Activated CD4-positive, CD25-positive, alpha-beta regulatory T cell (primary cell): ENCODE measurements at places on chromosomes 5 and 9.

- DNase-seq, result no peak
Observed at GRCh38 chr5:2223303-2223702, 340.6 kb upstream of the IRX4 start.

GRCh38 chr5:7850395-7851239 is at the start of gene CFAP90:
Gene CFAP90, minus strand, starts transcription at chr5:7851133. Its CDS starts 112 bp downstream, at chr5:7851021.
- no peak for DNase-seq

GRCh38 chr5:125834438-125835115 is 588.6 kb upstream of the GRAMD2B start:
- no peak for DNase-seq

GRCh38 chr9:78035383-78035993 is 3.9 kb upstream of the GNAQ start:
- peak; percentile 18 for DNase-seq

GRCh38 chr9:121478816-121479676 is 20.6 kb downstream of the GGTA1 start:
- no peak for DNase-seq

DNA sequence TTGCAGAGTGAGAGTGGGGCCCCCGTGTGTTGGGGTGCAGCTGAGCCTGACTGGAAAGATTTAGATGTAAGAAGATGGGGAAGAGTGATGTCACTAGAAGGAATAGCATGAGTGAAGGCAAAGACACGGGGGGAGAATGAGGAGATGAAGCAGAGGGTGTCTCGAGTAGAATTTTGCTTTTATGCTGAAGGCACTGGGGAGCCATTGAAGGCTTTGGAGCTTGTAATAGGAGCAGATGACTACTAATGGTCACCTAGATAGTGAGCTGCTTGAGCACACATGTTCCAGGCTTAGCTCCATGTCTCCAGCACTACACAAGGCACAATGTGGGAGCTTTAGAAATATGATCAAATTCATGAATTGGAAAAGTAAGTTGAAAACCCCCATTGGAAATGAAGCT is 32.1 kb downstream of the COL15A1 start:
- DNase-seq, result no peak

- no peak for DNase-seq
Observed at GRCh38 chr5:111478266-111478665, 34.1 kb downstream of the STARD4 start.

GRCh38 chr5:132485641-132486317 is 4.8 kb downstream of the IRF1 start:
- DNase-seq, result no peak

DNA sequence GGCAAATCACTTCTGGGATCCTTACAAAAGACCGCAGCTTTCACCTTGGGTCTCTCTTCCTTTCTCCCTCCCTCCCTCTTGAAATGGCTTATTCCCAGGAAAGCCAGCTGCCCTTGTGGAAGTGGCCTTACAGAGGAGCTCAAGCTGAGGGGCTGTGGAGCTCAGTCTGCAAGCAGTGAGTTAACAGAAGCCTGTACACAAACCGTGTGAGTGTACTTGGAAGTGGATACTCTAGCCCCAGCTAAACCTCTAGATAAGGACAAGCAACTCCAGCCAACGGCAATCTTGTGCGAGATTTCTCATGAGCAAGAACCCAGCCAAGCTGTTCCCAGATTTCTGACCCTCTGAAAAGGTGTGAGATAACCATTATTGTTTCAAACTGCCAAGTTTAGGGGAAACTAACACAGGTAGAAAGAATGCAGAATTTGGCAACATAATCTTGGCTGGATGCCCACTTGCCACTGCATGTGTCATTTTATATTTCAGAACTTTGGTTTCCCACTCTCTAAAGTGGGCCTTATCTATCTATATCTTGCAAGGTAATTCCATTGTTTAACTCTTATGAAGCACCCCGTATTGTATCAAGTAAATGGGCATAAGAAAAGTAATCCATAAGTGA is 85.6 kb downstream of the CDH18 start:
- no peak for DNase-seq

GRCh38 chr5:150286820-150287219 is 2.8 kb downstream of the CAMK2A start:
- DNase-seq, result no peak

DNA sequence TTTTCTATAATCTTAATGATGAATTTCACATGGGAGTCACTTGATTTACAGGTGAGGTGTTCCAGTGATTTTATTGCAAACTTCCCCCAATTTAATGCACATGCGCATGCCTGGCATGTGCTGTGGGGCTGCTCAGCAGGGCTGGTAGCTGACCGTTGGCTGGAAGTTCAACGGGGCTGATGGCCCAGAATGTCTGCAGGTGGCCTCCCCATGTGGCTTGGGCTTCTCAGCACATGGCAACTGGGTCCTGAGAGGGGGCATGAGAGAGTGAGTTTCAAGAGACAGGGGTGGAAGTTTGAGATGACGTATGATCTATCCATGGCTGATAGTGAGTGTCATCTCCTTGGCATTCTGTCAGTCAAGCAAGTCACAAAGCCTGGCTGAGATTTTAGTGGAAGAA is 259.8 kb downstream of the ZSWIM6 start:
- no peak for DNase-seq

DNA sequence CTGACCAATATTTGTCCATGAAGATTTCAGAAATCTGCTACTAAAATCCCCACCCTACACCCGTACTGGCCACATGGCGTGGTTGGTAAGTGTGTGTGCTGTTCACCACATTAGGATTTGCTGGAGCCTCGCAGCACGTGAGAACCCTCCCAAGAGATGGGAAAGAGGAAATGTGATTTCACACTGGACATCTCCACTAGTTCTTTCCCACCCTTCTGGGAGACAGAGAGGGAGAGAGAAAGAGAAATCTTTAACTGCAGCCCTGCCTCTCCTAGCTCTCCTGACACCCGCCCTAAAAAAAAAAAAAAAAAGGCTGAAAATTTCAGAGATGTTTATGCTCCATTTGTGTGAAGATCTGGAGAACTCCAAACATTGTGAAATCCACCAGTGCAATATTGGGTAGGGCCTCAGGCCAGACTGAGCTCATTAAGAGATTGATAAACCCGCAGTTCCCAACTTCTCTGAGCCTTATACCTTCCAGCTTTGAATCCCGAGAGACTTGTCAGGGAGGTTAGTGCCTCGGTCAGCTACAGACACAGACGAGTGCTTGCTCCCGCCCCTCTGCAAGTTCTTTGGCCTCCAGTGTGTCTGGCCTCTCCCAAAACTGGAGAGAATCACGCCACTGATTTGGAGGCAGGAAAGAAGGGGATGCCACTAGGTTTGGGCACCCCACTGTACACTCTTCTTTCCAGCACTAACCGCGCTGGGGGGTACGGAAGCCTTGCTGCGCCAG is 1.9 kb downstream of the SPRY4 start:
- DNase-seq, result no peak

DNA sequence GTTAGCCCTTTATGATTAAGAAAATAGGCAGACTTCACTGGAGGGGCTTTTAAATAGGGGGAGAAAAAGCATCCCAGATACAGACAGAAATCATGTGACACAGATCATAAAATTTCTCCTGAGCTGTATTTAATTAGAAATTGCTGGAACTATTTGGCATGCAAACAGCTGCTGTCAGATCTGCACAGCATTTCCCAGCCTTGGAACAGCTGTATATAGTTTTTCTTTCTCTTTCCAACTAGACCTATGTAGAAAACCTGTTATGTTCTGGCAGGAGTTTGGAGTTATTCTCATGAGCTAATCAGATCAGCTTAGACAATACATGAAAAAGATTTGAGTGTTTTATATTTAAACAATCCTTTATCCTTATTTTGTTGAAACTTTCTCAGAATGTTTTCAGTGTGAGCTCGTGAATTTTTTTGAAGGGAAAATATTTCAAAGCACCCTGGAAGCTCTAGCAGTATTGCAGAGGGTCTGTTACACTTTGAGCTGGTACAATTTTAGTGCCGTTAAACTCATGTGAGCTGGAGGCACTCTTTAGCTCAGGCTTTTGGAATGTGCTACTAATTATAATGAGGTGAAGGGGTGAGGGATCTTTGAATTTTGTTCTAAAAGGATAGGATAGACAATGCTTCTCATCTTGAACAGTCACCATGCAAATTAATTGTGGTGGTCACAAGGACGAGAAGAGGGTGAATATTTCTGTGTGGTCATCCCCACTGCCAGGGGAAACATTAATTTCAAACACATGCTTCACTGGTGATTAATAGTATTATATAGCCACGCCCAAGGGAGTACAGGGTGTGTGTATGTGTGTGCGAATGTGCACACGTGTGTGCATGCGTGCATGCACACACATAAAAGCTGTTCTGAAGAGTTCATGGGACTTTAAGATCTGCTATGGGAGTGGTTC is 239.4 kb upstream of the FBXL7 start:
- DNase-seq, result no peak

- DNase-seq, result no peak
Observed at GRCh38 chr5:11760934-11761603, 143.2 kb downstream of the CTNND2 start.

GRCh38 chr5:74632947-74633356 is 7.6 kb downstream of the ENC1 start:
- no peak for DNase-seq

DNA sequence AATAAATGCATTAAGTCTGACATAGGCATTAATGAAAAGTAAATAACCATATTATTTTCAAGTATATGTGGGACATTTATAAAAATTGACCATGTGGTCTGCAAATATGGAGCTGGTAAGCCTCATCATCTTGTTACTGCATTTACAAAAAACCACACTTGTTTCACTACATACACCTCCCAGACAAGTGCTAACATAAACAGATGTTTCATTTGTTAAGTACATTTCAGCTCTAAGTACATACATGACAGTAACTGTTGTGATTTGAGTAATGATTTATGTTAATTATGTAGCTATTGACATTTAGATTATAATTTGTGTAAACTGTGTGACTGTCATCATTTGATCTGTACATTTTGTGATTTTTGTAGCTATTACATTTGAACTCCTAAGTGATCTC is 13.9 kb downstream of the IDNK start:
- no peak for DNase-seq

GRCh38 chr5:95619096-95619495 is 791 bp upstream of the GPR150 start:
- no peak for DNase-seq

DNA sequence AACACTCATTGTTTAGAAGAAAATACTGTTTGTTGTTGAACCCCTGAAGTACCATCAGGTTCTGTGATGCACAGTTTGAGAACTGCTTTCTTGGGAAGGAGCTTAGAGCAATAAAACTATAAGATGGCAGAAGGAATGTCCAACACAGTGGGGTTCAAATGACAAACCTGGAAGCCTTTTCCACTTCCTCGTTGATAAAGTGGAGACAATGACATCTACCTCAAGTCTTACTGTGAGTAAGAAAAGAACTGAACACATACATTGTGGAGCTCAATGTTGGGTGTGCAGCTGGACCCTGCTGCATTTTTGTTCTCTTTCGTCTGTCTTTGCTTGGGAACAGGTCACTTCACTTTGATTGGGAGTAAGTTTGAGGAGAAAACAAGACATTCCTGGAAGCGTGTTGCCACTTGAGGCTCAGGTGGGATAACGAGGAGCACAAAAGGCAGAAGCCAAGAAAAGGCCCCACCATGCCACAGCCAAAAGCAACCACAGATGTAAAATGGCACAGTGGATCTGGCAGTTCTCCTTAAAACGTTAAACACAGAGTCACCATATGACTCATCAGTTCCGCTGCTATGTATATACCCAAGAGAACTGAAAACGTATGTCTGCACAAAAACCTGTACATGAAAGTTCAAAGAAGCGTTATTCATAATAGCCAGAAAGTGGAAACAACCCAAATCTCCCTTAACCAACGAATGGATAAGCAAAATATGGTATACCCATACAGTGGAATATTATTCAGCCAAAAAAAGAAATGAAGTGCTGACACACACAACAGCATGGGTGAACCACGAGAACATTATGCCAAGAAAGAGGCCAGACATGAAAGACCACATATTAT is 42.9 kb upstream of the SUB1 start:
- DNase-seq, result no peak

DNA sequence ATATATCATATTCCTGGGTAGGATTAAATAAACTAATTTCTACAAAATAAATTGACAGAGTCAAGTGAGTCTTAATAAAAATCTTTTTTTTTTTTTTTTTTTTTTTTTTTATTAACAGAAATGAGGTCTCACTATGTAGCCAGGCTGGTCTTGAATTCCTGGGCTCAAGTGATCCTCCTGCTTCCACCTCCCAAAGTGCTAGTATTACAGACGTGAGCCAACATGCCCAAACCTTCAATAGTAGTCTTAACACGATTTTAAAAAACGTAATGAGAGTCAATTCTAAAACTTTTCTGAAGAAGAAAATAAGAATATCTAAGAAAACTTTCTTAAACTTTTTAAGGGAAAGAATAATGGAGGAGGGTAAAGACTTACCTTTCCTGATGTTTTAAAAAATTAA is 84.2 kb downstream of the YIPF5 start:
- DNase-seq, result no peak

DNA sequence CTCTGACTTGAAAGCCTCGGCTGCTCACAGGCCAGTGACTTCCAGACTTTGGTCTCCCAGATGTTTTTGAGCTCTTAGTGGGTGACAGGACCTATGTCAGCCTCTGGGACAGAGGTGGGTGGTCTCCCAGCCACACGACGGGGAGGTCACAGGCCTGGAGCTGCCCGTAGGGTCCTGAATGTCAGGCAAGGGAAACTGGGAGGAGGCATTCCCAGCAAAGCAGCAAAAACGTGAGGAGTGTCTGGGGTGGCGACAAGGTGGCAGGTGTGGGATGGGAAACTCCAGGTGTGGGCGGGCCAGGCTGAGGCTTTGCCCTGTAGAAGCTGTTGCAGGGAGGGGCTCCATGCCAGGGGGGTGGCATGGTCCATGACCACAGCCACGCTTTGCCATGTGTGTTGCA is 110.5 kb downstream of the CACNA1B start:
- no peak for DNase-seq

DNA sequence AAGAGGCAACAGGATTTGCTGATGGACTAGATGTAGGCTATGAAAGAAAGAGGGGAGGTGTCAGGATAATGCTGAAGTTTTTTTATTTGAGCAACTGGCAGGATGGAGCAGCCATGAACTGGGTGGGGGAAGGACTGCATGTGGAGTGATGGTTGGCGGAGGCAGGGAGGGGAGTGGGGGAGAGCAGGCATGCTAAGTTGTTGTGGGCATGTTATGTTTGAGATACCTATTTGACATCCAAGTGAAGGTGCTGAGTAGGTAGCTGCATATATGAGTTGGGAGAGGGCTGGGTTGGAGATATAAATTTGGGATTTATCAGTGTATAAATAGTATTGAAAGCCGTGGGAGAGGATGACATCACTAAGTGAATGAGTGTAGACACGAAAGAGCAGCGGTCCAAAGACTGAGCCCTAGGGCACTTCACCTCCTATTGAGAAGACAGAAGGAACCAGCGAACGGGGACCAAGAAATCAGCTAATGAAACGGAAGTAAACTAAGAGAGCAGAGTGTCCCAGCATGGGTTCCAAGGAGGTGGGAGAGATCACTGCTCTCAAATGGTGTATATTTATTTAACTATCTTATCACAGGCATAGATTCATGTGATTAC is 7.4 kb downstream of the BSPRY start:
- DNase-seq, result no peak

GRCh38 chr5:74428876-74429275 is 211.7 kb downstream of the ENC1 start:
- DNase-seq, result no peak
